Mammary microvascular endothelial cell (primary cell): ENCODE measurements at places on chromosomes 7 and 10. TPM values are rescaled to one million over a fixed set of nuclear protein-coding genes. Genes with fewer than 3 reads are reported as not detected.

Gene MOGAT3
- total RNA-seq: not detected in 2 replicates

Gene COL28A1
- not detected in 2 replicates for total RNA-seq

Gene POLL
- total RNA-seq: 14.3 and 14.6 TPM in 2 replicates

Gene MEIG1
- total RNA-seq: not detected in 2 replicates

Gene PLPP4
- total RNA-seq: not detected in 2 replicates

Gene ADAM12
- total RNA-seq: 0.07 and 0.20 TPM in 2 replicates

Gene SLC39A12
- total RNA-seq: not detected in 2 replicates

Gene FRAT1
- 1.1 and 1.9 TPM in 2 replicates for total RNA-seq

Gene VGF
- total RNA-seq: 0.07 and 0.20 TPM in 2 replicates

Gene CABCOCO1
- total RNA-seq: 0.10 and 0.53 TPM in 2 replicates

Gene ESYT2
- 49.9 and 54.3 TPM in 2 replicates for total RNA-seq

Gene NUTM2D
- total RNA-seq: 1.9 and 4.1 TPM in 2 replicates

Gene TMEM213
- total RNA-seq: not detected in 2 replicates

Gene LRRD1
- total RNA-seq: 0.07 TPM in 1 of 2 replicates, not detected in the other

Gene MYOF
- total RNA-seq: 256 and 267 TPM in 2 replicates

Gene KEL
- total RNA-seq: not detected in 2 replicates

Gene PARD3
- total RNA-seq: 13.1 and 14.7 TPM in 2 replicates
